Cortex of kidney (tissue), 1 donor: ENCODE measurements at places on chromosomes 7 and 10.

- DNase-seq = no peak
Measured at GRCh38 chr10:58152673-58153263, 114.9 kb downstream of the IPMK start.

- no peak for DNase-seq
Measured at GRCh38 chr7:47836503-47837202, 111.6 kb downstream of the PKD1L1 start.

DNA sequence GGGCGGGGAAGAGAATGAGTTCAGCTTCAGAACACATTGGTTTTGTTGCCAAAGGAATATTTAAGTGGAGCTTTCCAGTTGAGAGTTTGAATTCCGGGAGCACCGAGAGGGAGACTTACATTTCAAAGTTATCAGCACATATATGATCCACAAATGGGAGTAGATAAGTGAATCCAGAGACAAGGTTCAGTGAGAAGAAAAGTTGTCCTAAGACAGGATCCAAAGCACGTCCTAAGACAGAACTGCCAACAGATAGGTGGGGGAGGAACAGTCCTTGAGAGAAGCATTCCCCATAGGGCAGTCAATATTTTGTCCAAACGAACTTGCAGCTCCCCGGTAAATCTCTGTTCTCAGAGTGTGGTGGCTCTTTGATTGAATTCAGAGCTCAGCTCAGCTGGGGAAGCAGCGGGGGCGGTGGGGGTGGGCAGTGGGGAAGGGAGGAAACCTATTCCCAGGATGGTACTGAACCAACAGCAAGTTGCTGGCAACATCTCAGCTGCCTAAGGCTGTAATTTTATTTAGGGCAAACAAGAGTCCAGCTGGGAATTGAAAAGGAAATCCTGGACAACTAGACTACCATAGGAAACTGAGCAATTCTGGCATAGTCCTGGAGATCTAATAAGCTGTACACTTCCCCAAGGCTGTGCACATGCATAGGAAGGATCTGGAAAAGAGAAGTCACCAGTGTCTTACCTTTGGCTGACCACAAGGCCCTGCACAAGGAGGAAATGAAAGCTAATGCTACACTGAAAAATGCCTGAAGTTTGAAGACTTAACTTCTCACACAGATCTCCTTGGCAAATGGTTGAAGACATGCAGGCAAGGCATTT is 94.2 kb upstream of the CXCL12 start:
- no peak for DNase-seq

DNA sequence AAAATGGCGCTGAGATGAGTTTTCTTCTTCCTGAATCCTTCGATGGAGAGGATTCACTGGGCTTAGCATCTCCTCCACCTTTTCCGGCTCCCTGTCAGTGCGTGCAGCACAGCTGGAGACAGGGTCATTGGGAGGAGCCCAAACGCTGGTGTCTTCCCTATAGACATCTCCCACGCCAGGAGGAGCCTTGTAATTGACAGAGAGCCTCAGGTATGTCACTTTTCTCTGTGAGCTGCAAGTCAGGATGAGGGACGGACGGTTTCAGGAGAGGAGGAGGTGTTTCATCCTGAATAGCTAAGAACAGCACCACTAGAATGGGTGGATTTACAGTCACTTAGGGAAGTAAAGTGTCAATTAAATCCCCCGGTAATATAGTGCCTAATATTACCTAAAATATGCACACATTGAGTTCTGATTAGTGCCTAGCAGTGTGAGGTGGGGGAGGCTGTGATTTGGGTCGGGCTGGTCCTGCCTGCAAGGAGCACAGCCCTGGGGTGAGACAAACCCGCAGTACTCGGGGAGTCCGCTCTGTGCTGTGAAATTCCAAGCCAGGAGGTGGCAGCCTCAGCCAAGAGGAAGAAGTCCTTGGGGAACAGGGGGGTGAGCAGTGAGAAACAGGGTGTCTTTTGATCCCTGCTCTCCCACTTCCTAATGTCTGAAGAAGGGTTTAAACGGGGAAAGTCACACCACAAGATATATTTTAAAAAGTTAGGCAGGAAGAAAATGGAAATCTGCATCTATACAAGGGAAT is 28.2 kb downstream of the IL15RA start:
- no peak for DNase-seq

GRCh38 chr7:124532166-124532565 is 233.4 kb downstream of the GPR37 start:
- no peak for DNase-seq

DNA sequence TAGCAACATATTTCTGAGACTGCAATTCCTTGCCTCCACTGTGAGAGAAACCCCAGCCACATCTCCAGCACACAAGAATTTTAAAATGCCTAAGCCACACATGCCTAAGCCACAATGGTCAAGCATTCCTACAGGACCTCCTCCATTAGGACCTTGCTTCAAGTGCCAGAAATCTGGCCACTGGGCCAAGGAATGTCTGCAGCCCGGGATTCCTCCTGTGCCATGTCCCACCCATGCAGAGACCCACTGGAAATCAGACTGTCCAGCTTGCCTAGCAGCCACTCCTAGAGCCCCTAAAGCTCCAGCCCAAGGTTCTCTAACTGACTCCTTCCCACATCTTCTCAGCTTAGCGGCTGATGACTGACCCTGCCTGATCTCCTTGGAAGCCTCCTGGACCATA is 117.5 kb downstream of the AHR start:
- no peak for DNase-seq

DNA sequence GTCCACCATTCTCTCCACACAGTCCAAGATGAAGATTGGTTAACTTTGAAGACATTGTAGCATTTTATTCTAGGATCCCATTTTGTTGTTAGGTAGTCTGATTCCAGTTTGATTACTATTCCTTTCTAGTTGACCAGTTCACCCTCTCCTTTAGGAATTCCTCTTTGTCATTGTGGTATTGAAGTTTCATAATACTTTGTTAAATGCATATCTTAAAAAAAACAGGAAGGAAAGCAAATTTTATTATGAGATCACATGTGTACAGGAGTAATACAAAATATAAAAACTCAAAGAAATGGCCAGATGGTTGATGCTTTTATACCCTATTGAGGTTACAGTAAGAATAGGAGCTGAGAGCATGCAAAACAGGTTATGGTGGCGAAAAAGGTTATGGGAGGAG is 15.5 kb upstream of the SEMA3C start:
- no peak for DNase-seq

GRCh38 chr7:154649015-154649414 is 353.9 kb downstream of the PAXIP1 start:
- no peak for DNase-seq

DNA sequence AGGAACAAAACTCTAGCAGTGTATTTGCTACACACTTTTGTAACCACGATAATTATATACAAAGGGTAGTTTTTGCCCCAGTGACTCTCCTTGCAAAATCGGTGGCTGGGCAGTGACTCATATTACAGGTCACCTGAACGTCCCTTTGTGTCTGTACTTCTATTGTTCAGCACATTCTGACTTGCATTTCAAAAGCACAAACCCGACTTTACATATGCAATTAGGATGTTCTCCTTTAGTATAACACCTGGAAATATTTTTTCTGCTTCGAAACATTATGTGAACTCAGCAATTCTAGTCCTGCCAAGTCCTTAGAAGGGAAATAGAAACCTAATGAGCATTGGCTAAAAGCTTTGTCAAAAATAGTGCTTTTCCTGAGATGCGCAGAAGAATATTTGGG is 6.0 kb downstream of the PRR15 start:
- no peak for DNase-seq

GRCh38 chr7:1235501-1236131 is 2.9 kb downstream of the UNCX start:
- DNase-seq = no peak

DNA sequence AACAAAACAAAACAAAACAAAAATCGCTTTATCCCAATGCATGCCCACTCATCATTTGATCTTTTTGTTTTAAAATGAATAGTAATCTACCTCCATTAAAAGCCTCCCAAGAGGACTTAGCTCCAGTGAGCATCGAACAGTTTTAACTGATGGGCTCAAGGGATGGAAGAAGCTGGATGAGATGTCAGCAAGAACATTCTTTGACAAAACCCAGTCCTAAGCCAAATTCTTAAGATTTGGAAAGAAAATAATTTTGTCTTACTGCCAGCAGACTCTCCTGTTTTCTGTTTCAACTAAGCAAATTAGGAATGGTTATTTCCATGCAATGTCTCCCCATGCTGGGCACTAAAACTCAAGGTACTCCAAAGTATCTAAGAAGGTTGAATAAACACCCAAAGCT is 127.3 kb downstream of the RNLS start:
- no peak for DNase-seq

GRCh38 chr7:23471106-23471859 is 992 bp upstream of the IGF2BP3 start:
- DNase-seq = no peak

- DNase-seq = no peak
Measured at GRCh38 chr10:119313644-119314043, 106.3 kb downstream of the GRK5 start.

GRCh38 chr10:33537066-33537465 is 202.6 kb upstream of the NRP1 start:
- no peak for DNase-seq

DNA sequence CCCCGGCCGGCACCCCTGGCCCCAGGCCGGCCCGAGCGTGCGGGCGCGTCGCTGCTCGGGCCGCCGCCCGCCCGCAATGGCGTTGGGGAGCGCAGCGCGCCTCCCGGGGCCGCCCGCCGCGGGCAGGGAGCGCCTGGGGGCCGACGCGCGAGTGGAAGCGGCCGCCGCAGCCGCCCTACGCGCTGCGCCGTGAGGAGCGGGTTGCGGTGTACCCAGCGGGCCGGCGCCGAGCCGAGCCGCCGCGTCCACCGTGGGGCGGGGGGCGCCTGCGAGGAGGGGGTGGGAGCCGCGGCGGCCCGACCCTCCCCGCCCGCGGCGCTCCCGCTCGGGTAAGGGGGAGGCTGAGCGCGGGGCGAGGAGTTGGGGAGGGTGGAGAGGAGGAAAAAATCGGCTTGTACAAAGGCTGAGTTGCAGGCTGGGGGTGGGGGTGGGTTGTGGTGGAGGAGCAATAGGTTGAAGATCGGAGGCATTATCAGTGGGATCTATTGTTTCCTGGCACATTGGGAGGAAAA is 473 bp downstream of the PPP1R9A start:
- no peak for DNase-seq

- DNase-seq = no peak
Measured at GRCh38 chr10:30836406-30836805, 195.3 kb downstream of the ZNF438 start.

DNA sequence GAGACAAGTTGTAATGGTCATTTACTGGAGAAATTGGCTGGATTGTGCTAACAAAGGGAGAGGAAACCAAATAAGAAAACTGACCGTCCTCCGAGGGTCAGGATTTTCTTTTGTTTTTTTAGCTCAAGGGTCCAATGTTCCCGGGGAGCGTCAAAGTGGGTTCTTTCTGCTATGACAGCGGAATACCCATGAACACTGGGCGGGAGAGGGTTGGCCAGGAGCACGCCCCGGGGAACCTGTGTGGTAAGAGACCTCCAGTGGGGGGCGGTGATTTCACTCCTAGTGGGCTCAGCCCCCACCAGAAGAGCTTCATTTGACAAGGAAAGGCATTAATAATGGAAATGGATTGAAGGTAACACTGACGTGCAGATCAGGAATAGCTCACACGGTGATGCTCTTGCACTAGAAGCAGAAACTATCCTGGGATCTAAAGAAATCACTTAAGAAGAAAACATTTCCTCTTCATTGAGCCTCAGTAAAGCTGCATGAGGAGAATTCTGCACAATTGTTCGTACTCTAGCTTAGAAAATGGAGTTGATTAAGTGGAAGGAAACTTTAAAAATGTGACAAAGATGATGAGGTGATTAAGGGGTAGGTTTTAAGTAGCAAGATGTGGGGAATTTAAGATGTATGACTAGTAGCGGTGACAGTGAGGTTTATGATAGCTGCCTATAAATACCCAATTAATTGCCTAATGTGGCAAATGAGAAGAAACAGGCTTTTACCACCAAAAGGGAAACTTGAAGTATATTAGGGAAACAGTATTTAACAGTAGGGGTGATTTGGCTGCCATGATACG is 627.2 kb downstream of the SUGCT start:
- DNase-seq = no peak

DNA sequence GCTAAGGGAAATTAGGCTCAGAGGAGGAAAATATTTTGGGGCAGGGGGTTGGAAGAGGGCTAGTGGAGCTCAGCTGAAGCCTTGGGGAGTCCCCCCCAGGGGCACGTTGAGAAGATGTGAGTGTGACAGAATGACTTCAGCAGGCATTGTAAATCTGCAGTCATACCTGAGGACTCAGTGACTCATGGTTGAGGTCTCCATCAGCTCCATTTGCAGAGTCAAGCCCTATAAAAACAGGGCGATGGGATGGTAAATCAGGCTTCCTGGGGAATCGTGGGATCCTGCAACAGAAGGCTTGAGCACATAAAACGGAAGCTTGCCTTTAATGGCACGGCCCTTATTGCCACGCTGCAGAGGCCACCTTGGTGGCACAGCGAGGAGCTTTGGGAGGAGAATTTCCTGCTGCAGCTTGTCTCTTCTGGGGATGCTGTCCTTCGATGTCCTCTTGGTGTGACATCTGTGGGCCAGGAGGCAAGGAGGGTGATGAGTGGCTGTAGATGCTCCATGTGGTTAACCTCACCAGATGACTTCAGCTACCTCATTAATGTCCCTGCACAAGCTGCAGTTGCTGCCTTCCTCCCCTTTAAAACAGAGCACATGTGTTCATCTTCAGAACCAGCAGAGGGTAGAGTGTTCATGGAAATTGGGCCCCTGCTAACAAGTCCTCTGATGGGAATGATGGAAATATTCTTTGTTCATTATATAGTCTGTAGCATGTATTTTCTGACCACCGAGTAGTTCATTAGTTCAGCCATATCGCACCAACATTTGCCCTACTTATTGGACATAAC is 285.9 kb downstream of the LRMDA start:
- no peak for DNase-seq

DNA sequence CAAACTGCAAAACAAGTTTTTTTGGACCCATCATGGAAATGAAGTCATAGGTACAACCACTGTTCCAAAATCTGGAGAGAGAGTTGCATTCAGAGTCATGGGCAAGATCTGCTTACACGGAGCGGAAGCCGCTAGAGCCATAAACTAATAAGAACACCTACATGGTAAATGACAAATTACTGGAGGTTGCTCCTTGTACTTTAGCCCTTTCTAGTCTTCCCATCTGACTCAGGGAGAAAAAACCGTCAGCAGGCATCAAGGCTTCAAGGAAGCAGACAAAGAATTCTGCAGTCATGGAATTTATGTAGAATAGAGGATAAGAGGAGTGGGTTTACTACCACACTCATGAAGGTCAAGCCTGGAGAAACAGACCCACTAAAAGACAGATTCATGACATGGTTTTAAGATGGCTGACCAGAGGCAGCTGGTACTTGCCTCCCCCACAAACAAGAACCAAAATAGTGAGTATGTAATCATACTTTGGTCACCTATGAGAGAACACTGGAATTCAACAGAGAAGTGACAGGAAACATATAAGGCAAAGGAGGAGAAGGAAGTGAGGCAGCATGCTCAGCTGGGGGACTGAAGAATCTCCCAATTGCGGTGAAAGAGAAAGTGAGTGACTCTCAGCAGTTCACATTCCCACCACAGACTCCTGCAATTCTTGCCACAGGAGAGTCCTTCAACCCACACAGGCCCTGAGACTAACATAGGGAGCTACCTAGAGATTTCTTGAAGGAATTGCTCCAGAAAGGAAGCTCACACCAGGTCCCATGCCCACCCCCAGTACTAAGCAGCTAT is 42.4 kb upstream of the ASAH2 start:
- no peak for DNase-seq
